ENCODE measurements at places on chromosomes 5 and 9.
A peak's percentile ranks its signal among the peaks of the same experiment; 100 is the strongest.

DNA sequence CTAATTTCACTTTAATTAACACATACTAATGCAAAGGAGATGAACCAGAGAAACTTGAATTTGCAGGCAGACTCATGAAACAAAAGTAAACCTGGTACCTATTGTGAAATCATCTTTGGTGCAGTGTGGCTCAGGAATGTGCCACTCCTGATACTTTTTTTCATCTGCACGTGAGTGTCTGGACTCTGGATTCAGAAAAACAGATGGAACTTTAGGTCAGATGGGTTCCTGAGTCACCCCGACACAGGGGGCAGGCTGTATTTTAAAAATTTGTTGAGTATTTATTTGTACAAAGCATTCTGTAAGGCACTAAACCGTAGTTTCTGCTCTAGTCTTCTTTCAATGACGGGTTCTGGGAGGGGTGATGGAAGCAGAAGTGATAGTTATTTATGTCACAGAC lies 52.2 kb upstream of the TUT7 start:
- no peak for DNase-seq

- peak; percentile 51 for DNase-seq
These were observed 35.8 kb upstream of the LCP2 start for GRCh38 chr5:170333161-170333910.

GRCh38 chr9:107972346-107972745 lies 482.8 kb upstream of the KLF4 start:
- no peak for DNase-seq

- no peak for DNase-seq
These were observed 179.1 kb upstream of the GNA14 start for GRCh38 chr9:77827104-77827784.

DNA sequence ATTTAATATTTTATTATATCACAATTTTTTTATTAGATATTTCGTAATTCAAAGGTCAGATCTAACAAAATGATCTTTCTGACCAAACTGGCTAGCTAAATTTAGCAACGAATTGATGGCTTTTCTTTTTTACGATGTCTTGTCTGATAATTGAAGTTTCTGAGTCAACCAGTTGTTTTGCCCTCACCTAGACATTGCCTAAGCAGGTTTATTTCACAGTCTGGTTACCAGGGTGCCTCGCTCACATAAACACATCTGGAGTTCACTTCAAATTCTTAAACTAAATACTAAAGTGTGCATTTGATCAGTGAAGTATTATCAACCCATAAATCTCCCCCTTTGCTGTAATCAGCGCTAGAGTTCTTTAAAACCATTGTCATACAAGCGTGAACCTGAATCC lies 448.3 kb downstream of the TLE4 start:
- DNase-seq: no peak

GRCh38 chr5:33964132-33964700 lies 20.3 kb downstream of the SLC45A2 start:
- DNase-seq: no peak

- DNase-seq: peak; percentile 77
These were observed 1.1 kb upstream of the DNAJB5 start for GRCh38 chr9:34988218-34989002.

GRCh38 chr9:94692601-94693000 lies 33.9 kb upstream of the AOPEP start:
- DNase-seq: no peak

- DNase-seq: no peak
These were observed 245.7 kb downstream of the BNC2 start for GRCh38 chr9:16624744-16625117.

DNA sequence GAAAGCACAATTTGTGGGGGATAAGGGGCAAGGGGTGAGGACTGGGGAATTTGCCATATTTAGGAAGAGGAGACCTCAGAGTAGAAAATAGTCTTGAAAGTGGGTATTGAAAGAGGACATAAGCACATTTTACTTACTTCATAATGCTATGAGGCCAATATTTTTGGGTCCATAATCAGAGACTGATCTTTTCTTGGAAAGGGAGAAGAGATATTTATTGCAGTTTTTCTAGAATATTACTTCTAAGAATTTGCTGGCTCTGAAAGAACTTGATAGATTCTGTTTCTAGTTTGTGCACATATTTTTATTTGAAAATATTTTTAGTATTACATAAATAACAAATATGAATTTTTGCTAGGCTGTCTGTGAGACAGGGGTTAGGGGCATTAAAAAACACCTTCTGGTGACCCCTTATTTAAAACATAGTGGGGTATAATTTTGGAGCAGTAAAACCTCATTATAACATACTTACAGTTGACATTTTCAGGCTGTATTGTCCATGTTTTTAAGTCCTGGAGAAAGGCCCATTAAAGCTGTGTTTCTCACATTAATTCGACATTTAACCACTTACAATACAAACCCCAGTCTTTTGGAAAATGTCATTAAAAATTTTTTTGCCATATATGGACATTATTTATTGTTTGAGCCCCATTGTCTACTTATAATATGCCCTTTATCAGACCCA lies 118.9 kb upstream of the NFIB start:
- DNase-seq: no peak

GRCh38 chr5:36199620-36200019 lies 42.1 kb downstream of the NADK2 start:
- DNase-seq: no peak

DNA sequence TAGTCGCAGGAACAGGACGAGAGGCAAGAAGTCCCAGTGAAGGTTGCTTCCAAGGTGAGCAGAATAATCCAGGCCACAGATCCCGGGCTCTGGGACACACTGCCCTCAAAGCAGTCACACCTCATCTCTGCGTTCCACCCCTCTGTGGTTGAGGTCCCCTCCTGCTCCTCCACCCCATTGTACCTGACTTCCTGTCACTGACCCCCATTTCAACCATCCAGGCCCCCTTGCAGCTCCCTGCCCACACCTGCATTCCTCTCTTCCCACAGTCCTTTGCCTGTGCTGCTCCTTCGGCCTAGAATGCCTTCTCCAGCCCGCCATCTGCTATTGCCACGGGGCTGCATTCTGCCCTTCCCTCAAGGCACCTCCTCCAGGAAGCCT lies 73.5 kb downstream of the PAX5 start:
- DNase-seq: no peak

DNA sequence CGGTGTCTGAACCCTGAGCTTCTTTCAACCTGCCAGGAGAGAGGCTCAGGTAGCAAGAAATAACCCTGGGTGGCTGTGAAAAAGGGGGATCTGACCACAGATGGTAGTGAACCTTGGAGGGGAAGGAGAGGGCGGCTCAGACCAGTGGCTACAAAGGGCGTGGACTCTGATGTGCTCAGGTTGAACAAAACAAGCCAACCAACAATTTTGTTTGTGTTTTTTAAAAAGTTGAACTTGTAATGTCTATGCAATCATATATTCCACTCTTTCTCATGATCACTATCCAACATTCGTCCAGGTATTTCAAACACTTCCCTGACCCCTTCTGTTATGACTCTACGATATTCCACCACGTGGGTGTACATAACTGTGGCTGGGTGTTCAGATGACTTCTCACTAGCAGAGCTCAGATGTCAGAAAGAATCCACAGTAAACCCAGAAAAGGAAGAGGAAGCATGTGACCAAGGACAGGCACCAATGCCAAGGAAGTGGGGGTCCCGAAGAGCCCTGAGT lies 20.0 kb downstream of the PTPN3 start:
- no peak for DNase-seq

- no peak for DNase-seq
These were observed 8.0 kb downstream of the MTAP start for GRCh38 chr9:21810388-21810787.

GRCh38 chr5:35741126-35741716 lies 115.5 kb upstream of the IL7R start:
- DNase-seq: no peak

GRCh38 chr5:42423285-42424165 lies at the start of gene GHR:
Gene GHR (plus strand): TSS chr5:42423439. CDS start chr5:42565875, 142,436 bp downstream.
- peak; percentile 92 for DNase-seq

- no peak for DNase-seq
These were observed 73.4 kb upstream of the CDH6 start for GRCh38 chr5:31119938-31120641.

- DNase-seq: no peak
These were observed 58.0 kb downstream of the RNF38 start for GRCh38 chr9:36341936-36342577.

- DNase-seq: no peak
These were observed 1.9 kb downstream of the RAI14 start for GRCh38 chr5:34657988-34658387.

- no peak for DNase-seq
These were observed 507.3 kb downstream of the SLCO4C1 start for GRCh38 chr5:101788797-101789196.

GRCh38 chr5:79824444-79824843 lies 134.8 kb downstream of the CMYA5 start:
- DNase-seq: no peak

DNA sequence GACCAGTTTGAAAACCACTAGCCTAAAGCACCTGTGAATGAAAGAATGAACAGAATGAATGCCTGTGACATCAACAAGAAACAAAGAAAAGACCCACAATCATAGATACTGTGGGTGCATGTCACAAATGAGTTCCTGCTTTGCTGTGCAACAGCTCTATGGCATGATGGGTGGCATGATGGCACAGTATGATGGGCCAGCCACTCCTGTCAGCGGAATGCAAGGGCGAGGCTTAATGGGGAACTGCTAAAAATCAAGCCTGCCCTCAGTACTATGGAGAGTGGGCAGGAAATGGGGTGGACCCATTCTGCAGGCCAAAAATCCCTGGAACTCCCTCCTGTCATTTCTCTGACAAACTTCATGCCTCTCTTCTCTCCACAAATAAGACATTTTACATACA lies 89.0 kb downstream of the DCP2 start:
- no peak for DNase-seq

DNA sequence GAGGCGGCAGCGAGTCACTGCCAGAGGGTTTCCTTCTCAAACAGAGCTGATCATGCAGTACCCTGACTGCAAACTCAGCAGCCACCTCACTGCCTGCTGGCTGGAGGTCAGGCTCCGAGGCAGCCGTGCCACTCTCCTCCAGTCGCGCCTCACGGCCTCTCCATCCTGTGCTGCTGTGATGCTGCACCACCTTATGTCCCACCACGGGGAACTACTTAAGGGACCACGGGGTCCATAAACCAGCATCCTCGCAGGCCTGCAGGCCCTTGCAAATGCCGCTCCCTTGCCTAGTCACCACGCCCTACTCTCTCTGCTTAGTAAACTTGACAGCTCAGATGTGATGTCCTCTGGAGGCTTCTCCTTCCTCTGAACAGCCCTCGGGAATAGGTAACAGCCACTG lies 99.2 kb downstream of the CRB2 start:
- no peak for DNase-seq

GRCh38 chr5:154524859-154525258 lies 46.8 kb upstream of the HAND1 start:
- DNase-seq: no peak

- DNase-seq: no peak
These were observed 6.0 kb downstream of the KIF12 start for GRCh38 chr9:114093031-114093471.

- DNase-seq: no peak
These were observed 157.6 kb upstream of the TUT7 start for GRCh38 chr9:86511614-86512360.

DNA sequence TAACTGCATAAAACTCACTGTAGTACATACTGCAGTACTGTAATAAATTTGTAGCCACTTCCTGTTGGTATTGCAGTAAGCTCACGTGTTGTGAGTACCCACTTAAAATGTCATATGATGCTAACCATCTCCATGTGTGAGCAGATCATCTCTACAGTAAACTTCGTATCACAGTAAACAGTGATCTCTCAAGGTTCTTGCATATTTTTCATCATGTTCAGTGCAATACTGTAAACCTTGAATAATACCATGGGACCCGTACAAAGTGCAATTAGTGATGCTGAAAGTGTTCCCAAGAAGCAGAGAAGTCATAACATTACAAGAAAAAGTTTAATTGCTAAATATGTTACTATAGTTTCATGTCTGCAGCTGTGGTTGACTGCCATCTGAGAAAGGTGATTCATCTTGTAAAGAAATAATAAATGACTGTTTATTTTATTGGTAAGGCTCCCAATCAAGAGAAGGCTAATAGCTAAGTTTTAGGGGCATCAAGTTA lies 253.8 kb upstream of the POU5F2 start:
- DNase-seq: no peak

DNA sequence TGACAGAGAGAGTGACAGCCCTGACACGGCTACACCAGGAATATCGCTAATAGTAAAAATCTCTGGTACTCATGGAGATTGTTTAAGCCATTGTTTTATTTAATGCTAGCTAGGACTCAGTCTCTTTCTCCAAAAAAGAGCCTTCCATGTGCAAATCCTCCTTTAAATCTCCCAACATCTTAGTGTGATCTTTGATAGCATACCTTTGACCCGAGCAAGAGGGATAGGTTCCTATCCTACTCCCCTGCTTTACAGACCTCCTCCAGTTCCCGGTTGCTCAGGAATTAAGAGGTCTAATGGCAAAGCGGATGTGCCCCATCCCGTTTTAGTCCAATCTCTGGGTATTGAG lies 663 bp upstream of the FRMD3 start:
- no peak for DNase-seq

DNA sequence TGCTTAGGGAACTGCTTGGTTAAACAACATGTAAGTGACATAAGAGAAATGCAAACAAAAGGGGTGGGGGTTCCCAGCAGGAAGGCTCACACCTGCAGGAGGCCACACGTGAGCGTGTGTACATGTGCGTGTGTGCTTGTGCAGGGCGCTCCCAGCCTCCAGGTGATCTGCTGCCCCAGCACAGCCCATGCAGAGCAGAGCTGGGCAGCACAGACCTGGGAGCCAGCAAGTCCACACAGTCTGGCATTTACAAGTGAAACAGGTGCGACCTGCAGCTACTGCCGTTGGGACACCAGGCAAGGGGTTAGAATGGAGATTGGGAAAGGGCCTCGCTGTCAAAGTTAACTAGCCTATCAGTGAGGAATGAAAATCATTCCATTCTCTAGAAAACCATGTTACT lies 41.8 kb downstream of the GRAMD2B start:
- DNase-seq: no peak

- DNase-seq: no peak
These were observed 143.8 kb upstream of the MAP3K1 start for GRCh38 chr5:56671571-56671970.

- no peak for DNase-seq
These were observed 11.2 kb downstream of the ACO1 start for GRCh38 chr9:32395510-32396216.

GRCh38 chr9:112198646-112199045 lies 23.5 kb upstream of the SUSD1 start:
- no peak for DNase-seq

DNA sequence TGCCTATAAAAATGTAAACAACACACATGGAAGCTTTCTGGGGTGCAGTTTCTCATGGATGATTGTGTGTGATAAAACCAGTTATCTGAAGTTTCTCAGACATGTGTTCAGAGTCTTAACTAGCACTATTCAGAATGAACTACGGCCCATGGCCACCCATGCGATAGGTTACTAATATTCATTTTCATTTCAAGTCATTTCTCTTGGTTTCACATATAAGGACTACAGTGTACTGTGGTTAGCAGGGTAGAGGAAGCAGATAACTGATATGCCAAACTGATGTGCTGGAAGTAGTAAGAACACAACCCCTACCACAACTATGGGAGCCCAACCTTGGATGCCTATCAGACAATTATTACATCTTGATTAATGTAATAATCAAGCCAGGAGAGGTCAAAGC lies 372.1 kb downstream of the DTWD2 start:
- DNase-seq: no peak

GRCh38 chr5:130227699-130228098 lies 323.4 kb downstream of the CHSY3 start:
- no peak for DNase-seq
